ENCODE measurements at places on chromosomes 5 and 9. TPM values are rescaled to one million over a fixed set of nuclear protein-coding genes. Genes with fewer than 3 reads are reported as not detected.

The CSNK1A1 gene
- 247 TPM for total RNA-seq

The SPINK6 gene
- not detected for total RNA-seq

The ANP32B gene
- total RNA-seq, result 12.6 TPM

The PCDHAC2 gene
- total RNA-seq, result 0.17 TPM

Data from M059J (cell line).